ENCODE measurements at places on chromosomes 7 and 10.

- DNase-seq: peak; percentile 62
Measured at GRCh38 chr7:103447073-103447960, 1.3 kb upstream of the SLC26A5 start.

DNA sequence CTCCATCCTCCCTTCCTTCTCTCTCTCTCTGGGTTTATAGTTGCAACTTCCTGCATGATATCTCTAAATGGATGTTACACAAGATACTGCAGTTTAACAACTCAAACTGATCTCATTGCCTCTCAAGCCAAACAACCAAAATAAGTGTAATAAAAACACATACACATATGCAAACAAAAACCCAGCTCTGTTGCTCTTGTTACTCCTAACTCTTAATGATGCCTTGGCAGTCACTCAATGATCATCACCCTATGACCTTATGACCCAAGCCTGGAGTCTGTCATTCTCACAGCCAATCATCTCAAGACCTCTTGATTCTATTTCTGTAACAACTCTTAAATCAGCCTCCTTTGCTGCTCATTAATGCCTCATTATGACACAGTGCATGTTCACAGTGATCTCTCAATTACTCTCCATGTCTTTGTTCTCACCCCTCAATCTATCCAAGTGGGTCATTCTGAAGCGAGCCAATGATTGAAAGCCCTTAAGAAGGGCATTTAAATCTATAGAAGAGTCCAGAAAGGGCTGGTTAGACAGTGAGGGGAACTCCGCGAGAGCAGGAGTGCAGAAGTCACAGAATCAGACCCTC, 210.9 kb downstream of the INHBA start:
- no peak for DNase-seq

DNA sequence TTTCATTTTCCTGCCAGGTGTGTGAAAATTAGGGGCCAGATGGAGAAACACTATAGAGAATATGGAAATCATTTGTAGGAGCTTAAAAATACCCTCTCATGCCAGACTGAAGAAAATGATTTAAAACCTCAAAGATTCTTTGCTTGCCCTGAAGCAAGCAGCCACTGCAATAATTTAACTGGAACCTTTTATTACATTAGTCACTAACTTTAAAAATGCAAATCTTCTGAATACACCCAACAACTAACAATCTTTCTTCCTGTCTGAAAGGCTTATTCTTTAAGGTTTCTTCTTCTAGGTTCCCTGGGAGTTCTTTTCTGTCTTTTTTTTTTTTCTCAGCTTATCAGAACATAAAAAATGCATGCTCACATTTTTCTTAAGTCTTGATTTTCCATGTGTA, 238.5 kb upstream of the KMT2E start:
- no peak for DNase-seq

DNA sequence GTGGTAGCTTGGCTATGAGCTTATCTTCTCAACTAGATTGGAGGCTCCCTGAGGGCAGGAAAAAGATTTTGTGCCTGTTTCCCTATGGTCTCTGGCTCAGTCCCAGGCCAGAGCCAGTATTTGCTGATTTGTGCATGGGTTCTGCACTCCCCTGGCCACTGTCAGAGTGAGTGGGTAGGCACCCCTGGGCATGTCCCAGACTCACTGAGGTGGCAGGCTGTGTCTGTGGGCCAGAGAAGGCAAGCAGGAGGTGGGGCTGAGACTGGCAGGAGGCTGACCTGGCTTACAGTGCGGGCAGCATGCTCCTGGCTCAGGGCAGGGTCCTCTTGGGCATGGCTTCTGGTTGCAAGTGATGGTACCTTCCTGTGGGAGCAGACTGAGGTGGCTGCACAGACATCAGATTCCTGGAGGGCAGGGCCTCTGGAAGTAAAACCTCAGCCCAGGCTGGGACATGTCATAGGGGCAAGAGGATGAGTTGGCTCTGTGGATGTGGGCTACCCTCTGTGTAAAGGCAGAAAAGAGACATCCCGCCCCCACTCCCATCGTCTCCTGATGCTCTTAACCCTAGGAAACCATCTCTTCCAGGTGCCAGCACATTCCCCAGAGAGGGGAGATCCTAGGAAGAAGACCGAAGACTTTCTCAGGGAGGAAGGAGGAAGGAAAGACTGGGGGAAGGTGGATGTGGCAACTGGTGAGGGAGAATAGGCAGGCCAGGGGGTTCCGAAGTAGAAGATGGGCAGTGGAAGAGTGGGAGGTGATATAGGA, 4.3 kb downstream of the KCP start:
- no peak for DNase-seq

DNA sequence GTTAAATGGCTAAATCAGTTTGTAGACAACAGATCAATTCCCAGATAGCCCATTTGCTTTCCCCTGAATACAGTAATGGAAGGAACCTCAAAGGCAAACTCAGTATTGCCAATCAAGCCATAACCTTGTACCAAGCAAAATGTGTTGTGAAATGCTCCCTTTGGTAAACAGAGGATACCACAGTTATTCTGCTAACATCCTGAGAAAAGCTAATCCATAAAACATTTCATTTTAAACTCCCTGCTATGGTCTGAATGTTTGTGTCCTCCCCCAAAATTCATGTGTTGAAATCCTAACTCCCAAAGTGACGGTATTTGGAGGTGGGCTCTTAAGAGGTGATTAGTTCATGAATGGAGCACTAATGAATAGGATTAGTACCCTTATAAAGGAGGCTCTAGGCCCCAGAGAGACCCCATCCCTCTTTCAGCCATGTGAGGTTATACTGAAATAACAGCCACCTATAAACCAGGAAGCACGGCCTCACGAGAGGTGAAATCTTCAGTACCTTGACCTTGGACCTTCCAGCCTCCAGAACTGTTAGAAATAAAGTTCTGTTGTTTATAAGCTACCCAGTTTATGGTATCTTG, 89.3 kb upstream of the RNF148 start:
- DNase-seq: no peak

GRCh38 chr7:105487579-105488571, 34.2 kb downstream of the PUS7 start:
- DNase-seq: no peak

Measured in activated CD8-positive, alpha-beta memory T cell treated with anti-CD3 and anti-CD28 coated beads for 24 hours (primary cell).